ENCODE measurements at places on chromosomes 1 and 21.

GRCh38 chr1:11072216-11072917 is 12.5 kb upstream of the SRM start:
- DNase-seq = no peak

DNA sequence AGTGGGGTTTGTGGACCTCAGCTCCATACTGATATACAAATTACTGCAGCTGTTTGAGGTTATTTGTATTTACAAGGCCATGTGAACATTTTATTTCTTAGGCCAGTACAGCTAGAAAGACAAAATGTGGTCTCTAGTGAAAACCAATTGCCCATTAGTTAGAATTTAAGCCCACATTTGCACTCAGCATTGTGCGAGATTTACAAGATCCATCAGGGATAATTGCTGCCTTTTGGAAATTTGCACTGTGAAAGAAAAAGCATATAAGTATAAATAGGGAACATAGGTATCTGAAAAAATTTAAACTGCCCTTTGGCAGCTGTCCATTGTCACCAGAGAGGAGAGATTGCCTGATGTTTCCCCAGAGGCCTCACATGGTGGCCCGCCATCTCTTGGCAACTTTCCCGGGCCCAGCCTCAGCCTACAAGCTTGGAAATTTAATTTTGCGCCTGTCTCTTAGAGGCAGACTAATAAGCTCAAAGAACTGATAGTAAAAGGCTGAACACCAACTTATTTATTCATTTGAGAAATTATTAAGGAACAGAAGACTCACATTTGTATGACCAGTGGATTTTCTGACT is 120.7 kb downstream of the MAP3K21 start:
- DNase-seq = no peak

DNA sequence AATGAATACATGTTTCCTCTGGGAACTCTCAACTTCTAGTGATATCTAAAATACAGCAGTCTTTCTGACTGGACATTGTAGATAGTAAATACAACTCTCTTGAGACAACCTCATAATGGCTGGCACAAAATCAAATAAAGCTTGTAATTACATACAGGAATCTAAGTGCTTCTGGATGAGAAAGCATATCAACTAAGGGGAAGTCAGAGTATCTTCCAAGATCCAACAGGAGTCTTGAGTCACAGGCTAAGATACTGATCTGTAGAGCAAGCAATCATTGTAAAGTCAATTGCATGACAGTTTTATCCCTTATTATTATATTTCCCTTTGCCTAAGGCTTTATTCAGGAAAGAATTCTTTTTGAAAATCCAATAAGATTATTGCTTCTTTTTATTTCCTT is 249.9 kb downstream of the LRRIQ3 start:
- no peak for DNase-seq

GRCh38 chr1:8537991-8538390 is 220.1 kb downstream of the SLC45A1 start:
- DNase-seq = no peak

GRCh38 chr1:25022361-25023189 is 92.5 kb upstream of the RUNX3 start:
- peak; percentile 98 for DNase-seq

GRCh38 chr1:181319907-181320306 is 163.4 kb upstream of the CACNA1E start:
- DNase-seq = no peak

DNA sequence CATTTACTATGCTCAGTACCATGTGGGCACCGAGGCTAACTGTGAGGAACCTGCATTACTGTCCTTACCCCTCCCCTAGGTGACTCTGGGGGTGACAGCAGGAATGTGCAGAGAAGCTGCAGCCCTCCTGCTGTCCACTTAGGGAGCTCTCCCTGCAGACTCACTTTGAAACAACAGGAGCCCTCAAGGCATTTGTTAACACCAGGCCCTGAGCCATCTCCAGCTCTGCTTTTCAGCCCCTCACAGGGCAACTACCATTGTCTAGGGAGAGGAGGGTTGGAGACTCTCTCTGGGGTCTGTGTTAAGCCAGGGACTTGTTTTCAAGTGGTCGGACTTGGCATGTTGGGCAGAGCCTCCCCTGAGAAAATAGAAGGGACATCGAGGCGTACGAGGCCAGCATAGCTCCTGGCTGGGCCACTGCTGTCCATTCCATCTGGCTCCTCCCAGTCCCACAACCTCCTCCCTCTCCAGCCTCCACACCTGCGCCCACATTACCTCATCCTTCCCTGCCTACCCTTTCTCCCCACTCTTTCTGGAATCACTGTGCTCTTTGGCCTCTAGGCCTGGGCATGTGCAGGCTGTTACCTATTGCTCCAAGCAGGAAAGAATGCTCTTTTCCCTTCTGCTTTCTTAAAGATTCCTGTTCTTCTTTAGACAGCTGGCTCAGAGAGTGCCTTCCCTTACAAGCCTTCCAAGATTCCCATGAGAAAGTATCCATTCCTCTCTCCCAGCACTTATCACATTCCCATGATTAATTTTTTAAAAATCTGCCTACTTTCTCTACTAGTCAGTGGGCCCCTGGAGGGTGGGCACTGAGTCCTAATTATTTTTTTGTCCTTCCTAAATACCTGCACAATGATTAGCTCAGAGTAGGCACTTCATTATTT is 102.7 kb upstream of the GCLM start:
- DNase-seq = peak; percentile 43

DNA sequence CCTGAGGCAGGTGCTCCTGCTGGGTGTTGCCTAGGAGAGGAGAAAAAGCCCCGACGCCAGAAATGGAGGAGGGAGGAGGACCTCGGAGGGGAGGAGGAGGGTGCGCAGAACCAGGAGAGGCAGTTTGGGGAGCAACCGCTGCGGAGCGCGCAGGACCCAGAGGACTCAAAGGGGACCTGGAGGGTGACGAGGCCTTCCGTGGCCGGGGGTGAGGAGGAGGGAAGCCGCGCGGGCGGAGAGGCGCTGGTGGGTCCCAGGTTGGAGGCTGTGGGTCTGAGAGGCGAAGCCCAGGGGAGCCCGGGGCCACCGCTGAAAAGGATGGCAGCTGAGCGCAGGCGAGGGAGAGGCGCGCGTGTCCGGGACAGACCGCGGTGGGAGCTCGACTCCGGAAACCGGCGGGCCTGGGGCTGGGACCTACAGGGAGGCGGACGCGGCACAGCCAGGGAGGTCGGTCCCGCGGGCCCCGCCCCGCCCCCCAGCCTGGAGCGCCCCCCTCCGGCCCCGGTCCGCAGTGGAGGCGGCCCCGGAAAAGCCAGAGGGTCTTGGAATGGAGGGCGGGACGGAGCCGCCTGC is 15.1 kb downstream of the RNF223 start:
- DNase-seq = no peak

GRCh38 chr1:116740746-116741145 is 13.5 kb upstream of the CD2 start:
- DNase-seq = no peak

DNA sequence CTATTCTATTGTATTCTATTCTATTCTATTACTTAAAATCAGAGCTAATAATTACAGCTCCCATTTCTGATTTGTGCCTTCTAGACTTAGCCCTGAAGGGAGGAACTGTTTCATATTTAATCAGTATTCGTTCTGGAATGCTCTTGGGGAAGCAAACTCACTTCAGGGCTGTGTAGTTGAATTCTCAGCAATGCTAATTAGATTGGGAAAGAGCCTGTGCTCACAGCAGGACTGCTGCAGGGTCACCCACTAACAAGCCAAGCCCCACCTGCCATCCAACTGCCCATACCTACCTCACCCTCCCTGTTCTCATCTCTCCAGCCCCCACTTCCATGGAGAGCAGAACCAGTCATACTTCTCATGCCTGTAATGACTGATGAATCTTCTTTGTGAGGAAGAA is 464.2 kb downstream of the PTPRU start:
- no peak for DNase-seq

DNA sequence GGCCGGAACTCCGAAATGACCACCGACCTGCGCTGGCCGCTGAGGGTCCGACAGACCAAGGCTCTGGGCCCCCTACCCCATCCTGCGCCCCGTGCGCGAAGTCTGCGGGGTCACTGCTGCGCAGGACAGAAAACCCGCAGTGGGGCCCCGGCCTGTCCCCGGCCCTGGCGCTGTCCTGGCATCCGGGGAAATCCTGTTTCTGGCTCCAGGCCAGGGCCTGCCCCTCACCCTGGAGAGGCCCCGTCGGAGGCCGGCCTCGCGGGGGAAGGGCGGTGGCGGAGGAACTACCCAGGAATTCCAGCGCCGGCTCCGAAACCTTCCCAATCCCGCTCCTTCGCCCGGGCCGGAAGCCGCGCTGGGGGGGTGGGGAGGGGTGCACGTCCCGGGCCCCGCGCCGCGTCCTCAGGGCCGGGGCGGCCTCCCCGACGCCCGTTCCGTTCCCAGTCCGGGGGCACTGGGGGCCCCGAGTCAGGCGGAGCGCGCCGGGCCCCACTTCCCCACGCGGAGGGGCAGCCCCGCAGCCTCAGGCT is 77.0 kb downstream of the MORN1 start:
- DNase-seq = peak; percentile 82

- DNase-seq = no peak
Measured at GRCh38 chr1:205041998-205042910, 758 bp upstream of the CNTN2 start.

- no peak for DNase-seq
Measured at GRCh38 chr1:48466594-48466993, 5.4 kb downstream of the SPATA6 start.

- peak; percentile 22 for DNase-seq
Measured at GRCh38 chr1:59755069-59755685, 59.6 kb upstream of the HOOK1 start.

DNA sequence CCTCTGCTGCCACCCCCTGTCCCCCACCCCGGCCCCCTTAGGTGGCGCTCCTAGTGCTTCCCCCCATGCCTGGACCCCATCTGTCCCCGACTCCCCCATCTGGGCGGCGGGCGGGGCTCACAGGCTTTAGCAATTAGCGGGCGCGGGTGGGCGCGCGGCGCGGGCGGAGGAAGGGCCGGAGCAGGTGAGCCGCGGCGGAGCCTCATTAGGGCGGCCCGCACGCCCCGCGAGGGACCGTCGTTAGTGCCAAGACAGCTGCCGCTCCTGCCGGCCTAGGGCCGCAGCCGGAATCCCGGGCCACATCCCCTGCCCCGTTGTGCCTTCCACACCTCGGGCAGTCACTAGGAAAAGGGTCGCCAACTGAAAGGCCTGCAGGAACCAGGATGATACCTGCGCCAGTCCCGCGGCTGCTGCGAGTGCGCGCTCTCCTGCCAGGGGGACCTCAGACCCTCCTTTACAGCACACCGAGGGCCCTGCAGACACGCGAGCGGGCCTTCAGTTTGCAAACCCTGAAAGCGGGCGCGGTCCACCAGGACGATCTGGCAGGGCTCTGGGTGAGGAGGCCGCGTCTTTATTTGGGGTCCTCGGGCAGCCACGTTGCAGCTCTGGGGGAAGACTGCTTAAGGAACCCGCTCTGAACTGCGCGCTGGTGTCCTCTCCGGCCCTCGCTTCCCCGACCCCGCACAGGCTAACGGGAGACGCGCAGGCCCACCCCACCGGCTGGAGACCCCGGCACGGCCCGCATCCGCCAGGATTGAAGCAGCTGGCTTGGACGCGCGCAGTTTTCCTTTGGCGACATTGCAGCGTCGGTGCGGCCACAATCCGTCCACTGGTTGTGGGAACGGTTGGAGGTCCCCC is 7.6 kb downstream of the OLIG2 start:
- no peak for DNase-seq

GRCh38 chr1:68111519-68112436 is 61.4 kb upstream of the DIRAS3 start:
- peak; percentile 85 for DNase-seq

- DNase-seq = no peak
Measured at GRCh38 chr1:215761446-215761845, 194.3 kb downstream of the KCTD3 start.

DNA sequence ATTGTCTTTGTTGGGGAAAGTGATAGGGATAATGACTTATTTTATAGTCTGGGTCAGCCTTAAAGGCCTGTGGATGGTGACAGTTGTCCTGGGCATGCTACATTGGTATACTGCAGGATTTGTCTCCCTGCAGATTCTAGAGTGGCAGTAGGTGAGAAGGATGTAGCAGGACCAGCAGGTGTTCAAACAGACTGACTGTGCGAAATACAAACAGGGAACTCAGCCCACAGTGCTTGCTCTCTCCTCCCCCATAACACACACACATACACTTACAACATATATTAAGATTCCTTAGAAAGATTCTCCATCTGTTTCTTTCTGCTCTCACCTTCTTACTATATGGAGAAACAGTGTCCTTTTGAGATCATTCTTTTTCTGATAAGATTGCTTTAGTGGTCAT is 6.9 kb downstream of the PDE4B start:
- DNase-seq = no peak

DNA sequence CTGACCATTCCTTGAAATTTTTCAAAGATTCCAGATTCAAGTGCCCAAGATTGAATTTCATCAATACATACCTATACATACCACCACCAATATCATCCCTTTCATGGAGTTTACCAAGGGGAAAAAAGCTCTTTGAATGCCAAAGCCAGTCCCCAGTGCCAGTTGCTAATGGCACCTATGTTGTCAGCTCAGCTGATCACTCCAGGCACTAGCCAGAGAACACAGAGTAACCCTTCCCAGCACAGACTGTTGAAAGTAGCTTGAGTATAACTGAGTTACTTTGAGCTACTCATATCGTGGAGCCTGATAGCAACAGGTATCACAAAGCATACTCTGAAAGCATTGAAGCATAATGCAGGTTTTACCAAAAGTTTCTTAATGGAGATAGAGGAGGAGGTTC is 133.9 kb upstream of the NFIA start:
- no peak for DNase-seq

- no peak for DNase-seq
Measured at GRCh38 chr1:97680470-97680869, 240.4 kb downstream of the DPYD start.

- DNase-seq = no peak
Measured at GRCh38 chr1:3630914-3631313, 6.1 kb downstream of the TPRG1L start.

GRCh38 chr1:226779561-226779960 is 40.5 kb upstream of the ITPKB start:
- DNase-seq = no peak

DNA sequence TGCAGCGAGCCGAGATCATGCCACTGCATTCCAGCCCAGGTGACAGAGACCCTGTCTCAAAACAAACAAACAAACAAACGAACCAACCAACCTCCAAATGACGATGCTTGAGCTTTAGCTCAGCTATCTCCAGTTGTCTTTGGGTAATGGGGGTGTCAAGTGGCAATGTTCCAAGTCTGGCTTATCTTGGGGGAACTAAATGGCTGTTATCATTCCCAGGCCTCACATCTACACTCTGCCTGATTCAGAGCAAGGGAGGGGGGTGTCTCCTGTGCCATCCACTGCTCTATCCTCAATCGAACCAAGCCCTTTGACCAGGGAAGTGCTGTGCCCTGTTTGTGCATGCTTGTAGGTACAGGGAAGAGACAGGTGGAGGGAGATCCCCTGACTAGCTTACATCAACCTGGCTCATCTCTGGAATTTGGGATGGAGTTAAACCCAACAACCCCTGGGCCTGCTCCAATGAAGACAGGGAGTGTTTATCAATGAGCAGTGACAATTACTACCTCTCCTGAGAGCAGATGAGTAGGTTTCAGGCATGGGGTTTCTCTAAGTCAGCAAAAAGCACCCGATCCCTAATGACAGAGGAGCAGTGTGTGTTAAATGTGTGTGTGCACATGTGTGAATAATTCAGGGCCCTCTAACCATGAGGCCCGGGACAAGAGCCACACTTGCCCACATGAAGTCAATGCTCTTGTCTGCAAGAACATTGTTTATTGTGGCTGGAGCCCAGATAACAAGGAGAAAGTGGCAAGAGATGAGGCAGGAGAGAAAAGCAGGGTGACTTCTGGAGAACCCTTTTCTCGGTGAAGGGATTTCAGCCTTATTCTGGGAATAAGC is 20.3 kb upstream of the IL6R start:
- DNase-seq = no peak

- peak; percentile 7 for DNase-seq
Measured at GRCh38 chr1:208047476-208047934, 136.6 kb upstream of the CD34 start.

- DNase-seq = no peak
Measured at GRCh38 chr1:70896224-70896623, 151.4 kb downstream of the PTGER3 start.

Data from fibroblast of skin of scalp (primary cell).